ENCODE measurements at places on chromosomes 12 and 14.

DNA sequence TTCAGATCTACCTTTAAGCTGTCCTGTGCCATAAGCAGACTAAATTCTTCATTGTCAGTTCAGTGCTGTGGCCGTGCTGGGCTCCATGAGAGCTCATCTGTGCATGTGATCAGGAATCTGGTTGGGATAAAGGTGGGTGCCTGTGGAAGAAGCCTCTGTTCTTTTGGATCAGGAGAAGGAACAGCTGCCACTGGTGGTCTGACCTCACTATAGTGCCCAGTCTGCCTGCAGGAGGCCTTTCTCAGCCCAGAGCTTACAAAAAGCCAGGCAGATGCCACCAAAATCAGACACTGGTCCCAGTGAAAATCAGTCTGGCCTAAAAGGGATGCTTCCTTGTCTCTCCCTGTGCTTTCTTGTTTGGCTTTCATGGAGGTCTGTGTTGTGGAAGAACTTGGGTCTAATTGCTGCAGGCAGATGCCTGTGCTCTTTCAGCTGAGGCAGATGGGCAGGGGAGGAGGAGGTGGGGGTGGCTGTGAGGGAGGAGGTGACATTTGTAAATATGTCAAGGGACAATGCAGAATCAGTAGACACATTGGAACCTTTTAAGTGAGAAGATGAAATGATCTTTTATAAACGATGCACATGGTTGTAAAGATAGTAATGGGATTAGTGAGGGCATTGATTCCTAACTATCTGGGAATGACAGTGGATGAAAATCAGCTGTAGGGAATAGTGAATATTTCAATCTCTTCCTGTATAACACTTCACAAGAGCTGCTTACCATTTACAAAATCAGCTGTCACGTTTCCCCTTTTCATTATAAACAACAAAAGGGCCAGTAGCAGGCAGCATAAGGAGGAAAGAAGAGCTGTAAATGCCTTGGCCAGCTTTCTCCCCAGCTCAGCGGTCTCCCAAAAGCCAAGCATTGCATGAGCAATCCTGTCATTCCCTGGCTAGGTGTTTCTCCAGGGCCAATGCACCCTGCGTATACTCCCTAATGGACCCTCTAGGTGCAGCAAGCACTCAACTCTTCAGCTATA is 44.6 kb downstream of the CACNA2D4 start:
- DNase-seq, result no peak

GRCh38 chr12:100851637-100852036 is 57.1 kb downstream of the ANO4 start:
- DNase-seq, result no peak

DNA sequence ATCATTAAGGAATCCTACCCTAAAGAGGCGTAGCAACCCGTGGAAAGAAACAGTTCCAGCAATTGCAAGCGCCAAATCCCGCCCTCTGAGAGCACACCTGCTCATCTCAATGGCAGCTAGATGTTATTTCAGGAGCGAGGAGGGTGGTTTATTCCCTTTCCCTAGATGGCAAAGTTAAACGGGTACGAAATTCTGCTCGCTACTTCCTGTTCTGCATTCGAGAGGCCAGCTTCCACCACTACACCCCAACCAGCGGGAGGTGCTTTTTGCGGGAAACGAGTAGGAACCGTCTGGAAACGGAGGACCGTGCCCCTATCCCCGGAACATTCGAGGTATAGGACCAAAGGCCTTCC is 536 bp downstream of the VPS29 start:
- DNase-seq, result no peak

GRCh38 chr12:86081843-86082242 is 174.3 kb downstream of the MGAT4C start:
- no peak for DNase-seq

DNA sequence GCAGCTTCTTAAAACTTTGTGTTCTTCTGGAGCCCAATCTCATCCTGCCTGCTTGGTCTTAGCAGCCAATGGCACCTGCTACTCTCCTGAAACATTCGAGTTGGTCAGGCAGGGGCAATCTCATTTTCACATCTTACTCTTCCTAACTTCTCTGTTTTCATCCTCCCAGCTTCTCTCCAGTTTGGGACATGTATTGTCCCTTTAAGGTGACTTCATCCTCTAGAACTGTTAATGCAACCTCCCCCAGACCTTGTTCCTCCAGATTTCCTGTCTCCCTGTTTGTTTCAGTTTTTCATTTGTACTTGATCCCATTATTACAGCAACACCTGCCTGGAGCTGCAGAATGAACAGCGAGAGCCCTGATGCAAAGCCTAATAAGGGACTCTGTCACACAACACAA is 31.3 kb downstream of the SERPINA11 start:
- DNase-seq, result no peak

DNA sequence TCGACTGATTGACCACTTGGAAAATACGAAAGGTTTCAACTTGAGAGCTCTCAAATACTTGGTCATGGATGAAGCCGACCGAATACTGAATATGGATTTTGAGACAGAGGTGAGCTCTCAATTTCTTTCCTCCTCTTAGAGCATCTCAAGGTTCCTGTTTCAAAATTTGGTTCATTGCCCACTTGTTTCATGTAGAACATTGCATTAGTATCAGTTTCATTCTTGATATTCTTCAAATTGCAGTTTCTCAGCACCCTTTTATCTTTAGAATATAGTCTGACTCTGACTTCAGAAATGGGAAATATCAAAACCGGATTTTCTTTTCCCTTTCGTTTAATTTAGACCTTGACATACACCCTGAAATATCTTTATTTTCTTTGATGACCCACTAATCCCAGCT is 8.8 kb downstream of the DDX47 start:
- DNase-seq, result no peak

GRCh38 chr14:90402016-90402415 is 5.2 kb downstream of the CALM1 start:
- DNase-seq, result no peak

- DNase-seq, result no peak
These were observed 104.7 kb downstream of the ANO4 start for GRCh38 chr12:100899301-100899700.

GRCh38 chr12:112328456-112329124 is 53.6 kb downstream of the HECTD4 start:
- no peak for DNase-seq

- no peak for DNase-seq
These were observed 55.2 kb upstream of the KCNH3 start for GRCh38 chr12:49483619-49484018.

- no peak for DNase-seq
These were observed 32.6 kb upstream of the MAX start for GRCh38 chr14:65134651-65135579.

DNA sequence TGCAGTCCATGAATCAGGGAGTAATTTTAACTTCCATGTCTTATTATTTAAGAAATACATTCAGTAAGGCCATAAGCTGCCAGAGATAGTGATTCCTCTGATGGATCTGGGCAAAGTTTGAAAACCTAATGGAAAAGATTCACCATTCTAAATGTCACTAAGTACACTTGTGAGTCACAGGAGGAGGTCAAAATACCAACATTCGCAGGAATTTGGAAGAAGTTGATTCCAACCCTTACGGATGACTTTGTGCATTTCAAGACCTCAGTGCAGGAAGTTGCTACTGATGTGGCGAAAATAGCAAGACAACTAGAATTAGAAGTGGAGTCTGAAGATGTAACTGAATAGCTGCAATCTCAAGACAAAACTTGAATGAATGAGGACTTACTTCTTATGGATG is 69.8 kb downstream of the OSBPL8 start:
- DNase-seq, result no peak

DNA sequence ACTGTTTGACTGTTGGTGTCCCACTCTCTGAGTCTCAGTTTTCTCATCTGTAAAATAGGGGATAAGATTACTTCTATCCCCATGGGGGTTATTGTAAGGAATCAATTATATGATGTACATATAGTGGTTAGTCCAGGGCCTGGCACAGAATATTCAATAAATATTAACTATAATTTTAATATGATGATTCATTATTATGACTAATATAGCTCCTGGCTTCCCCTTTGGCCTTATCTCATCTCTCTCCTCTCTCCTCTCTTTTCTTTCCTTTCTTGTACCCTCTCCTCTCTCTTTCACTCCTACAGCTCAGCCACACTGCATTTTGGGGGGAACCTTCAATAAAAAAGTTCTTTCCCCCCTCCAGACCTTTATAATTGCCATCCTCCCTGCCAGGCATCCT is 21.1 kb downstream of the TMEM233 start:
- DNase-seq, result no peak

GRCh38 chr12:48863291-48863690 is 2.4 kb downstream of the RND1 start:
- DNase-seq, result no peak

GRCh38 chr12:78719721-78720120 is 144.9 kb upstream of the SYT1 start:
- no peak for DNase-seq

- DNase-seq, result no peak
These were observed 1297.3 kb downstream of the AACS start for GRCh38 chr12:126362493-126362892.

- DNase-seq, result no peak
These were observed 110.8 kb downstream of the EML5 start for GRCh38 chr14:88681755-88682494.

DNA sequence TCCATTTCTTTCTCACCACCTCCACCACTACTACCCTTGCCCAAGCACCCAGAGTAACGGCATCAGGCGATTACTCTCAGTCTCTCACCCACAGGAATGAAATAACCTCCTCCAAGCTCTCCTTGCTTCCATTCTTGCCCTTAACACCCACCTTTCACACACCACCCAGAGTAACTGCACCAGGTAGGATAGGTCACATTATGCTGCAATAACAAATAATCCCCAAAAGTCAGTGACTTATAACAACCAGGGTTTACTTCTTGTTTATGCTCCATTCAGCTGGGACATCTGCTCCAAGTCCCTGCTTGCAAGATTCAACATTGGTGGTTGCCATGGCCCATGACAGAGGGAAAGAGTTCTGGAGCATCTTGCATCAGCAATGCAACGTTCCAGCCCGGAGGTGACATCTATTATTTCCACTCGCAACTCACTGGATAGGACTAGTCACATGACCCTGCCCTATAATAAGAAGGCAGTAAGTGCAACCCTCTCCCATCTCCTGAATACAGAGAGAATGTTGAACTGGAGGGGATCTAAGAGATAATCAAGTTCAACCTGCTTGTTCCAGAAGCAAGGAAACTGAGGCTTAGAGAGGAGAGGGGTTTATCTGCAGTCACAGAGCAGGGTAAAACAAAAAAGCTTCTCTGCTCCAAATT is 41.5 kb upstream of the FICD start:
- DNase-seq, result no peak

- DNase-seq, result no peak
These were observed 288.5 kb downstream of the KSR2 start for GRCh38 chr12:117680312-117680711.

GRCh38 chr12:110590806-110591326 is 7.7 kb upstream of the PPTC7 start:
- DNase-seq, result no peak

GRCh38 chr14:71959055-71959454 is 26.8 kb downstream of the RGS6 start:
- DNase-seq, result no peak

GRCh38 chr12:103518899-103519298 is 23.1 kb upstream of the C12orf42 start:
- DNase-seq, result no peak

DNA sequence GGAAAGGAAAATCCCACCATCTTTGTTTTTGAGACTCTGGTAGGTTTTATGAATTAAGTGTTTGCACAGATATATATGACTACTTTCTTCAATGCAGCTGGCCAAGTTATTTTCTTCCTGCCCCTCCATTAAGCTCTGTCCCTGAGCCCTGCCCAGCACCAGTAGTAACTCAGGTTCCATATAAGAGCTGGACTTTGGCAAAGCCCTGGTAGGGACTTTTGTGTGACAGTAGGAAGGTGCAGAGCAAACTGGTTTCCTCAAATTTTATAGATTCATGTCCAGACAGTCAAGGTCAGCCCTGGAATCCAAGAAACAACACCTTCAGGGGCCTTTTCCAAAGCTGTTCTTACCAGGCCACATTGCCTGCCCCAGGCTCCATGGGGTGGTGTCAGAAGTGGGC is 47.3 kb downstream of the SSPN start:
- DNase-seq, result no peak
